ENCODE measurements at places on chromosomes 7 and 10.

- DNase-seq: no peak
Observed at GRCh38 chr10:7054915-7055314, 355.9 kb downstream of the SFMBT2 start.

- DNase-seq: no peak
Observed at GRCh38 chr7:127995156-127995880, 35.9 kb downstream of the LRRC4 start.

DNA sequence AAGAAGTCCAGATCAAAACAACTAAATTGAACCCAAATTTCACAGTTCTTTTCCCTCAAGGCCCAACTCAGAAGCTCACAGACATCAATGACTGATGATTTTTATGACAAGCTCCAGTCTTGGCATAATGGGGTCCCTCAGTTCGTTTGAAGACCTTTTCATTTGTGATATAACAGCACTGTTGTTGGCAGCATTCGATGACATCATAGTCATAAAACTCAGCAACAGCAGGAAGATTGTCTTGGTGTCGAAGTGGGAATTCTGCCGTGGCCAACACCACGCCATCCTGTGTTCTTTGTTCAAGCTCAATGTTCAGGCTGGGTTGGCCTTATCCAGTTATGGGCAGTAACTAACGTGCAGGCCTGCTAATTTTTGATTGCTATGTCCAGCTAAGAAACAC is 261.7 kb downstream of the C7orf25 start:
- no peak for DNase-seq

GRCh38 chr7:157352516-157352915 is 15.7 kb downstream of the DNAJB6 start:
- no peak for DNase-seq

GRCh38 chr10:116723428-116724281 is 18.7 kb downstream of the HSPA12A start:
- DNase-seq: no peak

GRCh38 chr10:44981172-44982113 is 2.8 kb upstream of the DEPP1 start:
- no peak for DNase-seq

GRCh38 chr10:120732643-120733313 is 118.4 kb upstream of the WDR11 start:
- no peak for DNase-seq

- no peak for DNase-seq
Observed at GRCh38 chr10:130300608-130301020, 164.4 kb downstream of the GLRX3 start.

DNA sequence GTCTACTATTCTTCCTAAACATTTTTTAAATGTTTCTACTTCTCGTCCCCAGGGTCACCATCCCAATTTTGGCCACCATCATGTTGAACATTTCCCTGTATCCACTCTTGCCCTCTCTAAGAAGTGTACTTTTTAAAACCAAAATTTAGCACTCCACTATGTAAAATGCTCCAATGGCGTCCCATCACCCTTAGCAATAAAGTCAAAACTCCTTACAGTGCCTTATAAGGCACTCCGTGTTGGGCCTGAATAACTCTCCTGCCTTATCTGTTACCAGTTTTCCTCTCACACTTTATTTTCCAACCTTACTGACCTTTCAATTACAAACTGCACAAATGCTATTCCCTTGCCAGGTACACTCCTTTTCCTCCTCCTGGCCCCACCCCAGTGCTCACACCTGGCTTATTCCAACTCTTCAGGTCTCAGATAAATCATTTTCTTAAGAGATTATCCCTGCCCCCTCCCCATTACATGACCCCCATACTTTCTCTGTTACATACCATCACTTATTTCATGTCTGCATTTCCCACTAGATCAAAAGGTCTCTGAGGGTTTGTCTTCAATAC is 1.3 kb downstream of the TMEM168 start:
- DNase-seq: no peak

- DNase-seq: no peak
Observed at GRCh38 chr10:102613785-102614184, 30.5 kb upstream of the TRIM8 start.

DNA sequence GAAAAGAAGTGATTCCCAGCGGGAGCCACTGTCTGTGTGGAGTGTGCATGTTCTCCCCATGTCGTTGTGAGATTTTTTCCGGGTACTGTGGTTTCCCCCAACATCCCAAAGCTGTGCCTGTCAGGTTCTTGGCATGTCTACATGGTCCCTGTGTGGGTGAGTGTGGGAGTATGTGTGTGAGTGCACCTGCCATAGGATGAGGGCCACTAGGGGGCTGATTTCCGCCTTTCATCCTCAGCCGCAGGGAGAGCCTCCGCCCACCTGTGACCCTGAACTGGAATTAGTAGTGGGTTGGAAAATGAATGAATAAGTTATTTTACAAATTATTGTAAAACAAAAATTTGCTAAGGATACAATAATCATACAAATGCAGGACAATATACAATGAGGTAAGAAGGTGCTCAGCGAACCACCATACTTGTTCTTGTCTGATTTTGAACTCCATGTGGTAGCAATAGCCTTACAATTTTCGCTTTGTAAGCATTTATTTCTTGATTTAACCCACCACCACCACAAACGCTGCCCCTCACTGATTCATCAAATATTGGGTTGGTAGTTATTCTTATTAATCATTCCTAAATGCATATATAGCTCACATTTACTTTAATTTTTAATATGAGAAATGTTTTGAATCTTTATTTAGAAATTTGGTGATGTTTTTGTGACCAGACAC is 641.2 kb upstream of the VSTM2A start:
- no peak for DNase-seq

DNA sequence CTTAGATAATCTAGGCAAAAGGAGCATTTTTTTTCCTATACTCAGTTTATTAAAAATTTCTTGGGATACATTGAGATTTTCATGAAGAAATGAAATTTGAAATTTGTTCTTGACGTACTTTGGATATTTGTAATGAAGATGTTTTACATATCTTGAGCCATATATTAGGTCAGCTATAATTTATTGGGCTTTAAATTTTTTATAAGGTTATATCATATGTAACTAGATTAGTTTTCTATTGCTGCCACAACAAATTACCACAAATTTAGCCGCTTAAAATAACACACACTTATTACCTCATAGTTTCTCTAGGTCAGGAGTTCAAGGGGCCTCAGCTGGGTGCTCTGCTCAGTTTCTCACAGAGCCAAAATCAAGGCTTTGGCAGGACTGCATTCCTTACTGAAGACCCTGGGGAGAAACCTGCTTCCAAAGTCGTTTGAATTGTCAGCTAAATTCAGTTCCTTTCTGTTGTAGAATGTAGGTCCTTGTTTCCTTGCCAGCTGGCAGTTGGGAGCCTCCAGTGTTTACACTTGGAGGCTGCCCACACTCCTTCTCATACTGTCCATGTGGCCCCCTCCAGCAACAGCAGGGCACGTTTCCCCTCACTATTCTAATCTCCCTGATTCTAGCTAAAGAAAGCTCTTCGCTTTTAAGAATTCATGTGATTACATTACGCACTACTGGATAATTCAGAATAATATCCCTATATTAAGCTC is 42.6 kb upstream of the DNAH11 start:
- DNase-seq: no peak

DNA sequence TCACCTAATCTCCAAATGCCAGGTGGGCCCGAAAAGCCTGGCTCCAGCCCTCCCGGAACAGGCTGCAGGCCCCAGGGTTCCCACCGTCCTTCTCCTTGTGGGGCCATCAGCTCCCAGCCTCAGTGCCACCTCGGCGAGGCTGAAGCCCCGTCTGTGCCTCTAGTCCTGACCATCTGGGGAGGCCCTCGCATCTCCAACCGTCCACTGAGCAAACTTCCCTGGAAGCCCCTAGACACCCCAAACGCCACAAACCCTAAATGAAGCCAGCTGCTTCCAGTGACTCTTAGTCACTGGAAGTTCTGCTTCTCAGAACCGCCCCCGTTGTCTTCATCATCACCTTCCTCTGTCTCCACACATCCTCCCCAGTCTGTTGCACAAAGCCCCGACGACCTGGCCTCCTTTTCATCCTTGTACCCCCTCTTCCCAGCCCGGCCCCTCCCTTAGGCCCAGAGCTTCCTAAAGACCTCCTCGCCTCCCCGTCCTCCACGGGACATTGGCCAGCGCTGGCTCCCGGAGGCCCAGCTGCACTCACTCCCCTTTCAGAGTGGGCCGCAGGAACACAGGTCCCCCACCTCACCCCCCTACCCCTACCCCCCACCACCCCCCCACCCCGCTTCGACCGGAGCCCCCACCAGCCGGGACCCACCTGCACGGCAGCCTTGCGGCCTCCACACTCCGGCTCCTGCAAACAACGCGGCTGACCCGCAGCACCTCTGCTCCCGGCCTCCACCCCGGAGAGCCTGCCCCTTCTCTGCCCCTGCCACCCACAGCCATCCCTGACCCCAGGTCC is 1.1 kb upstream of the DIP2C start:
- no peak for DNase-seq

GRCh38 chr7:130998993-130999602 is 265.1 kb upstream of the KLF14 start:
- no peak for DNase-seq

- DNase-seq: no peak
Observed at GRCh38 chr7:30679664-30680063, 2.6 kb downstream of the CRHR2 start.

DNA sequence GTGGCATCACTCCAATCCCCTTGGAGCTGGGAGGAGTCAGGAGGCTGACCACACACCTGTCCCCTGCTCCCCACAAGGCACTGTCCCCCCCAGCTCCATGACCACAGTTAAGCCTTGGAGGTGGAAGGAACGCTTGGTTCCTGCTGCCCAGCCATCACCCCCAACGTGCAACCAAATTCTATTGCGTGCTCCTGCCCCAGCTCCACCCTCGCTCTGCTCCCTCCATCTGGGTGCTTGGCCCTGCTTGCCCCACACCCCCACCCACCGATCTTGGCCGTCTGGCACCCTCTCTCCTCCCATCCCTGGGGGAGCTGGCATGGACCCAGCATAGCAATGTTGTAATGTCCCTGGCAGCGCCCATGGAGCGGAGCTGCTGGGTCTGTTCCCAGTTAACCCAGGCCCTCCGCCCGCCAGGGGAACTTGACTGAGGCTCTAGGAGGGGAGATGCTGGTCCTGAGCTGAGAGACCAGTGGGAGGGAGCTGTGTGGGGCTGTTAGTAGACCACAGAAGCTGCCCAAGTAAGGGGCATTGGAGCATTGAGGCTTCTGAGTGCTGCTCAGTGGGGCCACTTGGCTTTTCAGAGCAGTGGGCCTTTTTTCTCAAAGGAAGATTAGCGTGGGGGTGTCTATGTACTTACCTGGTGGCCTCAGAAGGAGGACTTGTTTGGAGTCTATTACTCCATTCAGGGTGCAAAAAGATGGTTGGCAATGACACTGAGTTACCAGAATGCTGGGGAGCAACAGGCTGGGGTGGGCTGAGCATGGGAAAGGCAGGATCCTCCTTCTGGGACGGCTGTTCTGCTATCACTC is 1.1 kb downstream of the EPHB6 start:
- no peak for DNase-seq

- no peak for DNase-seq
Observed at GRCh38 chr10:109275960-109276359, 647.4 kb downstream of the XPNPEP1 start.

GRCh38 chr10:124743191-124744101 is 732 bp downstream of the FAM53B start:
- no peak for DNase-seq

Measured in fibroblast of skin of left biceps (primary cell).